Small intestine (tissue), 16 donors: ENCODE measurements at places on chromosomes 11 and 22. TPM values are rescaled to one million over a fixed set of nuclear protein-coding genes. Genes with fewer than 3 reads are reported as not detected.

TENM4 gene
- not detected for polyA plus RNA-seq

DNA sequence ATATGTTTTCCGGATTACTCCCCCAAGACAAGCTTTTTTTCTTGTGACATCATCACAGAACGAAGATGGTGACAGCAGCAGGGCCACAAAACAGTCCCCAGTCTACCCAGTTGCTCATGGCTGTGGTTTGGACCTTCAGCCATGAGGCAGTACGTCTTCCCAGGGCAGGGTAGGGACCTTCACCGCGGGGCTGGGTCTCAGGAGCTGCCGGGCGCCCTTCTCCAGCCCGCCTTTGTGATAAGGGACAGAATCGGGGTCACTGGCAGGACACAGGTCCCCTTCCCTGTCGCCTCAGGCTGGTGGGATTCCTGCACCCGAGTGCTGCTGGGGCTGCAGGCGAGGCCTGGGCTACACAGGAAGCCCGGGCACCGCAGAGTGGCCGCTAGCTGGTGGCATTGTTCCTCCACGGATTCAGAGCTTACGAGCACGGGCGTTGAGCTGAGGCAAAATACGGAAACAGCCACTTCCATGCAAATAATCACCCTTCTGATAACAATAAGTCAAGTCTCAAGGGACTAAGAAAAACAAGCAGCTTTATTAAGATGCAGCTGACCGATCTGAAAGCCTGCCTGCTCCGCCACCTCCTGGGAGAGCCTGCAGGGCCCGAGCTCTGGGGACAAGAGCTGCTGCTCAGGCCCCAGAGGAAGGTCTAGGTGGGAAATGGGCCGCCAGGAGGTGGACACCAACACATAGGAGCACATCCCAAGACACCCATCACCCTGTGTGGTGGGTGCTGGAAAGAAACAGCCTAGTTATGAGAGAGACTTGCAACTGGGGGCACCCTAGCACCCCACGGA, 12.3 kb downstream of the TBX1 start:
- no peak for DNase-seq
- H3K4me3 ChIP-seq, result no peak overlapping the region
- H3K36me3 ChIP-seq, result no peaks in the 10 kb centered on the region
- H3K4me1 ChIP-seq, result no peaks in the 10 kb centered on the region

GRCh38 chr22:21688341-21688705, 22.5 kb downstream of the PPIL2 start:
- no peak overlapping the region for H3K4me3 ChIP-seq
- no peaks in the 10 kb centered on the region for H3K4me1 ChIP-seq

DNA sequence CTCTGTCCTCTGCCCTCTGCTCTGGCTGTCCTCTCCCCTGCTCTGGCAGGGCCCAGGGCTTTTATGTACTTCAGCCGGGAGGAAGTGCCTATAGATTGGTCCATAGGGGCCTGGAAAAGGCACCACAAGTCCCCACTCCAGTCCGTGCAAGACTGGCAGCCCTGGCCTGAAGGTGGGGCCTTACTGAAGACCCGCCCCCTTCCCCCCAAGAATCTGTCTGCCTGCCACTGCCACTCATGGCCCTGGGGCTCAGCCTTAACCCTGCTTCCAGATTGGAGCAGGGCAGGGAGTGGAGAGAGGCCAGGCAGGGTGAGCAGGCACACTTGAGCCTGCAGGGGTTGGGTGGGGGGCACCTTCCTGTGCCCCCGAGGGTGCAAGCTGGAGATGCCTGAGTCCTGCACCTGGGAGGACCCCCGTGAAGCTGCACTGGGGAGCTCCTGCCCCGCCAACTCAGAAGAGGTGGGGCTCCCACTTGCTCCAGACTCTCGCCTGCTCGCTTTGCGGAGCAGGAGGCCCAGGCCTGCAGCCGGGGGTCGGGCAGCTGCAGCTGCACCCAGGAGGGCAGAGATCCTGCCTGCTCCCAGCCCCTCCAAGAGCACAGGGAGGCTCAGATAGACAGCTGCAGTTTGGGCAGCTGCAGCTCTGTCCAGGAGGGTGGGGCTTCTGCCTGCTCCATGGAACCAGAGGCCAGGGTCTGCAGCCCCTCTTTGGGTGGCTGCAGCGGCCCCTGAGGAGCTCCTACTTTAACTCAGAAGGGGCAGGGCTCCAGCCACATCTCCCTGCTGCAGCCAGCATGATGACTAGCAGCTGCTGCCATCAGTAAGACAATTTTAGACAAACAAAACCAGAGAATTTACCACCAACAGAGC, 51.0 kb upstream of the SC5D start:
- H3K4me1 ChIP-seq, result peaks cover 3% of the 10 kb centered on the region
- H3K27me3 ChIP-seq, result peaks cover 2% of the 10 kb centered on the region
- no peaks in the 10 kb centered on the region for H3K36me3 ChIP-seq
- DNase-seq, result no peak
- no peak overlapping the region for H3K4me3 ChIP-seq
- no peak overlapping the region for H3K27ac ChIP-seq
